ENCODE measurements at places on chromosomes 1 and 21. TPM values are rescaled to one million over a fixed set of nuclear protein-coding genes. Genes with fewer than 3 reads are reported as not detected.
A peak's percentile ranks its signal among the peaks of the same experiment; 100 is the strongest.

DNA sequence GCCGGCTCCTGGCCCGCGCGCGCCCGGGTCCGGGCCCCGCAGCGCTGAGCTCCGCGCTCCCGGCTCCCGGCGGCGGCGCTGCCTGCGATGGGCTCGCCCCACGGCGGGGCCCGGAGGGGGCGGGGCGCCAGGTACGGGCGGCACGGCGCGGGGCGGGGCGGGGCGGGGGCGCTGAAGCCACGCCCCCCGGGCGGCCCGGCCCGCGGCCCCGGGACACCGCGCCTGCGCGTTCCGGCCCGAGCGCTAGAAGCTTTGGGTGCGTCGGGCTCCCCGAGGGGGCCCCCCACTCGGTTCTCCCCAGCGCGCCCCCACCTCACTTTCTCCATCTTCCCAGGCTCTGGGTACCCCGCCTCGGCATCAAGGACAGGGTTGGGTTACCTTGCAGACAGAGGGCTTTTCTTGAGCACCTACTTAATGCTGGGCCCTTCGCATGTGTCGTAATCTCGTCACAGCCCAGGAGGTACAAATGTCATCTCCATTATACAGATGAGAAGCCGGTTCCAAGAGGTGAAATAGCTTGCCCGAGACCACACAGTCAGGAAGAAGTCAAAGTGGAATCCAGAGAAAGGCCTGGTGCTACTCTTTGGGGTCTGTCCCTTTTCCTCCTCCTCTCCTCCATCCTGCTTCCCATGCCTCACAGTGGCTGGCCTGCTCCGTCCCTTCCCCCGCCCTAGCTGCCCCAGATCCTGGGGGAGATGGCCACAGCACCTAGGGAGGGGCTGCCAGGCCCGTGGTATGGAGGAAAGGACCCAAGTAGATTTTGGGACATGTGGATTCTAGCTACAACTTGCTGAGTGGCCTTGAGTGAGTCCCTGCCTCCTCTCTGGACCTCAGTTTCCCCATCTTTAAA lies 46.5 kb downstream of the RAP1GAP start:
- peaks cover 43% of the 10 kb centered on the region for H3K27me3 ChIP-seq
- no peak overlapping the region for H3K27ac ChIP-seq
- H3K36me3 ChIP-seq: no peaks in the 10 kb centered on the region
- peak overlapping the region; percentile 61 for H3K4me3 ChIP-seq
- peaks cover 1% of the 10 kb centered on the region for H3K4me1 ChIP-seq
- DNase-seq: peak; percentile 66

- no peaks in the 10 kb centered on the region for H3K27me3 ChIP-seq
- H3K27ac ChIP-seq: no peak overlapping the region
- no peak for DNase-seq
- H3K4me1 ChIP-seq: peaks cover 40% of the 10 kb centered on the region
Measured at GRCh38 chr1:219177363-219177762, 3.7 kb downstream of the LYPLAL1 start.

DNA sequence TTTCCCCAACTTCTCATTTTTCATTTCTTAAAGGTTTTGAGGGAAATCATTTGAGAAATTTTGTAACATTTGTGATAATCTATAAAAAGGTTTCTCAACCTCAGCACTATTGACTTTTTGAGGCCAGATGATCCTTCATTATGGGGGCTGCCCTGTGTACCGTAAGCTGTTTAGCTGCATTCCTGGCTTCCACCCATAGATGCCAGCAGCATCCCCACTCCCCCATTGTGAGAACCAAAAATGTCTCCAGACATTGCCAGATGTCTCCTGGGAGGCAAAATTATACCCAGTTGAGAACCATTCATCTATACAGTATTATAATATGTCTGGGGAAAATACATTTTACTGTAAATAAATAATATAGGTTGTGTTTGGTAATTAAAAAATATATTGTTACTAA lies 146.0 kb downstream of the PBX1 start:
- no peaks in the 10 kb centered on the region for H3K36me3 ChIP-seq
- H3K4me1 ChIP-seq: no peaks in the 10 kb centered on the region
- no peak overlapping the region for H3K4me3 ChIP-seq
- no peak for DNase-seq
- peaks cover 5% of the 10 kb centered on the region for H3K27me3 ChIP-seq
- no peak overlapping the region for H3K27ac ChIP-seq

- H3K4me1 ChIP-seq: no peaks in the 10 kb centered on the region
- no peak overlapping the region for H3K27ac ChIP-seq
- H3K36me3 ChIP-seq: no peaks in the 10 kb centered on the region
- H3K4me3 ChIP-seq: no peak overlapping the region
Measured at GRCh38 chr1:35660581-35661473, 19.5 kb upstream of the PSMB2 start.

Gene PTAFR
- total RNA-seq: 0.29 TPM

Data from activated naive CD8-positive, alpha-beta T cell treated with anti-CD3 and anti-CD28 coated beads for 36 hours (primary cell).